ENCODE measurements at places on chromosomes 16 and 17.

DNA sequence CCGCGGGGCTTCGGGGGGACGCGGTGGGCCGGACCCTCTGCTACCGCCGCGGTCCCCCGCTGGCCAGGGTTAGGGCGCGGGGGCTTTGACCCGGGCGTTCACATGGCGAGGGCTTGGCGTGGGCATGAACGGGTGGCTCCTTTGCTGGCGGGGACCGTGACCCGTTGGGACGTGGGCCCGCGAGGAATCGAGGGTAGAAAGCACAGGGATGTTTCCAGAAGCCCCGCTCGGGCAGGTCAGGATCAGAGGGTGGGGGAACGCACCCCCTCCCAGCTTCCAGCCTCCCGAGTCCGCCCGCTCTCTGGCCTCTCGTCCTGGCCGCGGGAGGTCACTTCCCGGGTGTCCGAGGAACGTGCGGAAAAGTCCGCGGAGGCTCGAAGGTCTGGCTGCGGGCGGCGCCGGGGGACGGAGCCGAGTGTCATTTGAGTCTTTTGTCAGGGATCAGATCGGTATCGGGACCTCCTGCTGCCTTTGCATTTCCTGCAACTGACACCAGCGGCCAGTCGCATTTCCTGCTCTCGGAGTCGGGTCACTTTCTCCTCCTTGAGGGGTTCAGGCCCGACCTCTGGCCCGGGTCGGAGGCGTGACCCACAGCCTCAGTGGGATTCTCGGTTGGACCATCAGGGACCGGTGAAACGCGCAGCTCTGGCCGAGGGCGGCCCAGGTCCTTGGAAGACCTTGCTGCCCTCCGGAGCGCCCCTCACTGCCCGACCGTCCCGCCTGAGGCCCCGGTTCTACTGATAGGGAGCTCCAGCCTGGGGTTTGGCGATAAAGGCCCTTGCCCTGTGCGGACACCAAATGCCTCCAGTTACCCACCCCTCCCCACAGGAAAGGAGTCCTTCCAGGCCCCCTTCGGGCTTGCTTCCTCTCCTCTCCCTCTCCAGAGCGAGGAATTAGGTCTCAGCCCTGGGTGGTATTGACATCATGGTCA, 702 bp upstream of the WNT3 start:
- no peak for DNase-seq

DNA sequence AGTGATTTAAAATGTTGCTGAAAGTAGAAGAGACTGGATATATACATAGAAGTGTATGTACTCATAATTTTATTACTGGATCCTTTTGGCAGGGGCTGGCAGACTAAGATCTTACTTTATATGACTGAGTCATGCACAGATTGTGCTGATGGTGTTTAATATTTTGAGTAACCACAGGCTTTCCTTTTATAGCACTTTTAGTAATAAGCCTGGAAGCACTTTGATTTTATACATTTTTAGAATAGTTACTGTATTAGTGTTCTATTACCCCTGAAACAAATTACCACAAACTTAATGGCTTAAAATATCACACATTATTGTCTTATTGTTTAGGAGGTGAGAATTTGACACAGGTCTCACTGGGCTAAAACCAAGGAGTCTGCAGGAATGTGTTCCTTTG, 113.4 kb upstream of the CDH8 start:
- no peak for DNase-seq

DNA sequence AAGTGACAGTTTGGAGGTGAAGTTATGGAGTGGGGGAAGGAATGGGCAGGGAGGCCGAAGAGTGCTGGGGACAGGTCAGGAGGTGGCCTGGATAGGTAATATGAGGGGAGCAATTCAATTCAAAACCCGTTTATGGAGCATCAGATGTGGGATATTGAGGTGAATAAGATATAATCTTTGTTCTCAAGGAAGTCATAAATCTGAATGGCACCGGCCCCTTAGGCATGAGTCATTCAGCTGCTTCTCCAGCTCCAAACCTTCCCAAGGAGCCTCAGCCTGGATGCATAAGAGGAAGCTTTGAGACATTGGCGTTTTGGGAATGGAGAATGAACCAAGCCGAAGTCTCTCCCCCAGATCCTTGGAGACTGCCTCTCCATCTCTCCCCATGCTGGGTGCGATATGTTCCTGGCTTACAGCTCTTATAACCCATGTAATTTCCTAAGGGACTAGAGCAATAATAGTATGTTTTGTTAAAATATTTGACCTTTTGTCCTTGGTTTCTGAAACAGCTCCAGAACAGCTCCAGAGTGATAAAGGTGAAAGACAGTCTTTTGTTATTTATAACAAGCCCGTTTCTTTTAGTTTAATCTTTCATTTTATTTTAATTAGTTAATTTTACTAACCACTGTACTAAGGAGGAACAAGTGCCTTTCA, 1.7 kb downstream of the TUBG2 start:
- no peak for DNase-seq

- DNase-seq, result no peak
Measured at GRCh38 chr16:88331989-88332920, 50.5 kb upstream of the ZNF469 start.

DNA sequence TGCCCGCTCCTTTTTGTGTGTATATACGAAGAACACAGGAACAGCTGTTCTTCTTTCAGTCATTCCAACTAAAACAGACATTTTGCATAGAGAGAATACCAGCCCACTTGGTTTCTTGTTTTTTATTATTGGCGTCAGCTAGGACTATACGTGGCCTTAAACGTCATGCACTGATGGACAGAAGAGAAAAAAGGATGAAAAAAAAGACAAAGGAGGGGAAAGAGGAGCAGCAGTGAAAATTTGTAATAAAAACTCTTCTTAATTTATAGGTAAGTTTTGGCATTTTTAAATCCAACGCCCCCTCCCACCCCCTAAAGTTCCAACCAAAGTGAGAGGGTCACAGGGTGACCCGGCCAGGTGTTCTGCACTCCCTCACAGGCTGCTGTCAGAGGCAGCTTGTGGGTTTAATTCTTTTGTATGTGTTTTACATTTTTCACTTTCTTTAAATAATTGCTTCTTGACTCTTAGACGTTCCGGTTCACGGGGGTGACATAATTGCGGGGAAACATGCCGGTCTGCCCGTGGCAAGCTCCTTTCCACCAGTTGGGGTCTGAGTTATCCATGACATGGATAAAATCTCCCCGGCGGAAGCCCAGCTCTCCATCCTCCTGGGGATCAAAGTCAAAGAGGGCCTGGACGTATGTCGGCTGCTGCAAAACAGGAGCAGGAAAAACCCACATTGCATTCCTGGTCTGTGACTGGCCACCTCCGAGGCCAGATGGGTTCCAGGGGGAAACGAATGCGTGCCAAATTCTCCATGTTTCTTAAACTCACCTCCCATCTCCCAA, 30.9 kb upstream of the SLC25A19 start:
- DNase-seq, result no peak

Measured in stimulated activated CD8-positive, alpha-beta memory T cell treated with anti-CD3 and anti-CD28 coated beads, Interleukin-15, amount 100 ng/mL, for 48 hours (primary cell).